ENCODE measurements at places on chromosomes 3 and 15.

- no peak overlapping the region for H3K4me3 ChIP-seq
- DNase-seq: no peak
- peaks cover 10% of the 10 kb centered on the region for H3K4me1 ChIP-seq
- H3K27ac ChIP-seq: no peak overlapping the region
- H3K27me3 ChIP-seq: no peaks in the 10 kb centered on the region
Observed at GRCh38 chr3:17585394-17586325, 156.8 kb downstream of the TBC1D5 start.

- no peaks in the 10 kb centered on the region for H3K27me3 ChIP-seq
- H3K4me3 ChIP-seq: no peak overlapping the region
- peaks cover 28% of the 10 kb centered on the region for H3K36me3 ChIP-seq
- DNase-seq: no peak
Observed at GRCh38 chr3:177771780-177772179, 574.5 kb upstream of the TBL1XR1 start.

GRCh38 chr15:99016680-99017321 is 9.2 kb upstream of the PGPEP1L start:
- H3K27me3 ChIP-seq: peaks cover 3% of the 10 kb centered on the region
- H3K27ac ChIP-seq: peak overlapping the region; percentile 59
- peaks cover 5% of the 10 kb centered on the region for H3K36me3 ChIP-seq
- DNase-seq: peak; percentile 77
- peaks cover 55% of the 10 kb centered on the region for H3K4me1 ChIP-seq
- peak overlapping the region; percentile 56 for H3K4me3 ChIP-seq

DNA sequence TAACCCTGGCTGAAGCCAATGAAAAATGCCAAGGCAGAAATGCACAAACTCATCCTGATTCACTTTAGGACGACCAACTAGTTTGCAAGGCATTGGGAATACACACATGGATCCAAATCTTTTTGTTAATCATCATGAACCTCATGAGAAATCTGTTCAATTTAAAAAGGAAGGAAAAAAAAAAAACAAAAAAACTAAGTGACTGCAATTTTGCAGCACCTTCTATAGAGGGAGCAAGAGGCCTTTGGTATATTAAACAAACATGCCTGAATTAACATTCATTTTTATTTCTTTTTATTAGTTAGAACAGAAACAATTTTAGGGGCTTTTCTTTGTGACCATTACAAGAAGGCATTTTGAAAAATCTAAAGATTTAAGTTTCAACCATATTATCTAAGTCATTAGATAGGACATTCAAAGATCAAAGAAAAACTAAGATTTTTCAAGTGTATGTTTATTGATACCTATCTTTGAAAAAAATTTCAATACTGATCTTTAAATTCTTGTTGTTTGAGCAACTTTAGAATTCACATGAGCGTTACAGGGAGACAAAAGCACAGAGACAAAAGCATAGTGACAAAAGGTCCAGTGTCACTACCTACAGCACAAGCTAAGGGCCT is 182.4 kb downstream of the CBLB start:
- H3K4me3 ChIP-seq: no peak overlapping the region
- no peak overlapping the region for H3K27ac ChIP-seq
- peaks cover 12% of the 10 kb centered on the region for H3K36me3 ChIP-seq
- peak; percentile 19 for DNase-seq
- H3K27me3 ChIP-seq: no peaks in the 10 kb centered on the region

GRCh38 chr3:68699541-68699940 is 232.8 kb downstream of the TAFA4 start:
- H3K4me3 ChIP-seq: no peak overlapping the region
- no peaks in the 10 kb centered on the region for H3K4me1 ChIP-seq
- no peak overlapping the region for H3K27ac ChIP-seq
- DNase-seq: no peak
- no peaks in the 10 kb centered on the region for H3K27me3 ChIP-seq
- H3K36me3 ChIP-seq: peaks cover 5% of the 10 kb centered on the region

DNA sequence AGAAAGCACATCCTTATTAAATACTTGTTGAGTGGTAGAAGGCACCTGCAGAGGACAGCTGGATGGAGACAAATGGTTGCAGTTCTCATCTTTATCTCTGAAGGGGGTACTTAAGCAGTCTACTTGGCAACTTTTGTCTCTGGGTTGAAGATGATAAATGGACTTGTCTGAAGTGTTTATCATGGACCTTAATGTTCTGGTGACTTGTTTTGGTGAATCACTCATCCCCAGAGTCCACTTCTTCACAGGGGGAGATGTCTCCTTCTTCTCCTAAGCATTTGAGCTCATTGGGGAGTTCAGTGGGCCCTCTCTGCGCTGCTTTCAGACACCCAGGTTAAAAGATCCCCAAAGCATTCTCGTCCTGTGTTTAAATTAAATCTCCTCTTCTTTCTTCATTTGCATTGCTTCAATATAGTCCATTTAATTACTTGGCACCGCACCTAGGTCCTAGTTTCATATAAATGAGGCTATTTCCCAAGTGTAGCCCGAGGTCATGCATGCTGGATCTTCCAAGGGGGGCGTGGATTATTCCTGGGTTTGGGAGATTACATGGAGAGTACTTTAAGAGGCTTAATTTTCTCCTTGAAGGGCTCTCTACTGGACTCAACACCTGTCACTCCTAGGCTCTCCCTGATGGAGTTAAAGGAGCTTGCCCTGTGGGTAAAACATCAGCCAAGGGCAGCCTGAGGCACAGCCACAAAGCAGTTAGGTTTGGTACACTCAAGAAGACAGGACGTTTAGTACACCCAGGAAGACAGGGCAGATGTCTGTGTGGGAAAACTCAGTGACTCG is 239.3 kb upstream of the C2CD4B start:
- H3K27me3 ChIP-seq: no peaks in the 10 kb centered on the region
- peaks cover 51% of the 10 kb centered on the region for H3K4me1 ChIP-seq
- no peak overlapping the region for H3K4me3 ChIP-seq
- H3K36me3 ChIP-seq: peaks cover 41% of the 10 kb centered on the region
- no peak for DNase-seq
- no peak overlapping the region for H3K27ac ChIP-seq

DNA sequence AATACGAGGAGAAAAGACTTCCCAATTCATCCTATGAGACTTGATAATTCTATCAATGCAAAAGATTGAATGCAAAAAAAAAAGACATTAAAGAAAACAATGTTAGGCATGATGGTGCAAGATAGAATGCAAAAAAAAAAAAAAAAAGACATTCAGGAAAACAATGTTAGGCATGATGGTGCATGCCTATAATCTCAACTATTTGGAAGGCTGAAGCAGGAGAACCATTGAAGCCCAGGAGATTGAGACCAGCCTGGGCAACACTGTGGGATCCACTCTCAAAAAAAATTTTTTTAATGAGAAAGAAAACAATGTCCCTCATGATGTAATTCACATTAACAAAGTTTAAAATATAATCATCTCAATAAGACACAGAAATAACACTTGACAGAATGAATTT is 75.9 kb downstream of the MYO9A start:
- DNase-seq: no peak
- peaks cover 35% of the 10 kb centered on the region for H3K4me1 ChIP-seq
- H3K4me3 ChIP-seq: no peak overlapping the region
- peaks cover 36% of the 10 kb centered on the region for H3K36me3 ChIP-seq

DNA sequence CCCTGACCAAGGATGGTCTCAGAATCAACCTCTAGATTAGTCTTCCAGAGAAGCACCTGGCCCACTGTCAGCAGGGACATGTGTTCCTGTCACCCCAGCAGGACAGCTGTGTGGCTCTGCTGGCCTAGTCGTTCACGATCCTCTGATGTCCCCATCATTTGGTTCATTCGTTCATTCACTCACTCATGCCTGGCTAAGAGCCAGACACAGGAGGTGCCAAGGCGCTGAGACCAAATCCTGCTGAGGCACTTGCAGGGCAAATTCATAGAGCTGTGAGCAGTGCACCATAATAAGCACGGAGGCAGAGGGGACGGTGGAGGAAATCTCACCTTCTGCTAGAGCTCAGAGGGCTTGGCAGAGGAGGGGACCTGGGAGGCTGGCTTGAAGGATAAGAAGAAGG is 49.9 kb upstream of the FGD5 start:
- H3K4me1 ChIP-seq: no peaks in the 10 kb centered on the region
- H3K36me3 ChIP-seq: no peaks in the 10 kb centered on the region
- DNase-seq: no peak
